ENCODE measurements at places on chromosomes 3 and 15.

DNA sequence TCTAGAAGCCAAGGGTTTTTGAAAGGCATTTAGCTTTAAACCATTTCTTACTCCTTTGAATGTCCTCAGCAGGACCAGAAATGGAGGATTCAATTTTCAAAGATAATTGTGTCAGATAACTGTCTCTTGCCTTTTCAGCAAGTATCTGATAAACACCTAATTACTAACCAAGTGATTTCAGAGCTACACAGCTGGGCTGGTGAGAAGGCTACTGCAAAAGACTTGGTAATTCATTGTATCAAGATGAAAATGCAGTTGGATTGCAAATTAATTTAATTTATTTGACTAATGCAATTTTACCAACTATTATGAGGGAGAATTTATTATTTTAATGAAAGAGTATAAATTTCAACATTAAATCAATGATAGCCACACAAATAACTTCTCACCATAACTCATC is 165.4 kb downstream of the ROBO1 start:
- DNase-seq, result no peak

DNA sequence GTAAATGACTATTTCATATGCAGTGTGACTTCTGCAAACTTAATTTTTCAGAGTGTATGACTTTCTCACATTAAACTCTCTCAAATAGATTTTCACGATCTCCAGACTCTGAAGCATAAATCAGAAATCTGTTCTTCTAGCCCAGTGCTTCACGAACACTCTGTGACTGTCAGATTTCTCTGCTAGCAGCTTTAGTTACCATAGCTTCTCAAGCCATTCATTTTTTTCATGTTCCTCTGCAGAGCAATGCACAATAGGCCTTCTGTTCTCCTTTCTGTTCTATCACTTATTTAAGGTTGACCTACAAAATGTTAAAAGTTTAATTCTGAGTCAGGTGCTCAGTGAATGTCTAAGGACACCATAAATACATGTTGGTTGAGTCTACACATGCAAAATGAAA is 1102.2 kb downstream of the TUSC7 start:
- no peak for DNase-seq

- DNase-seq, result no peak
These were observed 256.3 kb upstream of the EOMES start for GRCh38 chr3:27978440-27978839.

DNA sequence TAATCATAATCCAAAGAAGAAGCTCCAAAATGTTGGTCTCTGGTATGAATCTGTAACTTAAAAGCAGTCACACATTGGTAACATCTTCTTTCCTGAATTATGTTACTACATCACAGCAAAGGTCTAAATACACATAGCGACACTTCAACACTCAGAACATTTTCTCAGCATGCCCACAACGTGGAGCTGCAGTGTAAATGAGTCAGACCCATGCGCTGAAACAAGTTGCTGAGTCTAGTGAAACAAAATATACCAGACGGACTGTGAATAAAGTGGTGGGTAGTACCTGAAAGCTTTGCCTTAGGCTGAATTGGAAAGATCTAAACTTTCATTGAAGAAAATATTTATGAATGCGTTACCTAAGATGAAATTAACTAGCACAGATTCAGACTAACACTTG is 33.2 kb upstream of the GOLGA8B start:
- DNase-seq, result no peak

- DNase-seq, result no peak
These were observed 86.0 kb downstream of the IQCH start for GRCh38 chr15:67340630-67341029.

GRCh38 chr15:25407950-25408349 is 30.9 kb downstream of the UBE3A start:
- DNase-seq, result no peak

DNA sequence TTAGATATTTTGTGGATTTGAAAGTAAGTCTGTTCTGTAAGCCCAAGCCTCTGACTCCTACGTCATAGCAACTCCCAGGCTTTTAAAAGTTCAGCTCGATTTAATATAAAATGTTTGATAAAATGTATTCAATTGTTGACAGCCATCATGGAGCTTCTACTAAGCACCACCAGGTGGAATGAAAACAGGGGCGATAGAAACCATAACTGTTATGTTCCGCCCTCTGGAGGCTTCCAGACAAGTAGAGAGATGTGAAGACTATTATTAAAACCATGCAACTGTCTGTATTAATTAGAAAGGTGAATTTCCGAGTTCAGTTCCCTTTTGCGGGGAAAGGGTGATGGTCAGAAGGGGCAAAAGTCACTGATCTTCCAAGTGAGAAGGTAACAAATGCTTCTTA is 292.2 kb downstream of the NR2F2 start:
- DNase-seq, result no peak

DNA sequence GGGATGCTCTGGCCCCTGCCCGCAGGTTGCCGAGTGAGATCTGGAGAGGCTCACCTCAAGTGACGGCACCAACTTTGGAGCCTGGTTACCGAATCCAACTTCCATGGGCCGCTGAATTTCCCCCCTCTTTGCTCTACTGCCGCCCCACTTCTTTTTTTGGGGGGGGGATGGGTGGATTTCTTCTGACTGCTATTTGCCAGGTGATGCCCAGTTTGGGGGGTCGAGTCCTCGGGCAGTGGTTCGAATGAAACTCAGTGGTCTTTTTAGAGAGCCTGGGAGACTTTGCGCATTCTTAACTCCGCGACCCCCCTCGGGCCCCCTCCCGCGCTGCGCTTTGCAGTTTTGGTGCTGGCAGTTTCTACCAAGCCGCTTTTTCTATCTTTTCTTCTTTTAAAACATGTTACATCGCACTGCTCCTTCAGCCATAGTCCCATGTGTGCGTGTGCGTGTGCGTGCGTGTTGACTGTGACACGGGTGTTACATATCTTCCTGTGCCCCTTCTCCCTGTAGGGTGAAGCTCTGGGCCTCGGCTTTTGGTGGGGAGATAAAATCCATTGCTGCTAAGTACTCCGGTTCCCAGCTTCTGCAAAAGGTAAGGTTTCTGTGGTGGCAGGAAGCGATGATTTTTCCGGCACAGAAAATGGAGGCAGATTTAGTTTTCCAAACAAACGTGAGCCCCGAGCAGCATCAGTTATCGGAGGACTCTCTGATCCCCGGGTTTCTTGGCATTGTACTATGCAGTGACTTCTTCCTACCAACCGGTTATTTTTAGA is 837 bp downstream of the CACNA2D3 start:
- no peak for DNase-seq

DNA sequence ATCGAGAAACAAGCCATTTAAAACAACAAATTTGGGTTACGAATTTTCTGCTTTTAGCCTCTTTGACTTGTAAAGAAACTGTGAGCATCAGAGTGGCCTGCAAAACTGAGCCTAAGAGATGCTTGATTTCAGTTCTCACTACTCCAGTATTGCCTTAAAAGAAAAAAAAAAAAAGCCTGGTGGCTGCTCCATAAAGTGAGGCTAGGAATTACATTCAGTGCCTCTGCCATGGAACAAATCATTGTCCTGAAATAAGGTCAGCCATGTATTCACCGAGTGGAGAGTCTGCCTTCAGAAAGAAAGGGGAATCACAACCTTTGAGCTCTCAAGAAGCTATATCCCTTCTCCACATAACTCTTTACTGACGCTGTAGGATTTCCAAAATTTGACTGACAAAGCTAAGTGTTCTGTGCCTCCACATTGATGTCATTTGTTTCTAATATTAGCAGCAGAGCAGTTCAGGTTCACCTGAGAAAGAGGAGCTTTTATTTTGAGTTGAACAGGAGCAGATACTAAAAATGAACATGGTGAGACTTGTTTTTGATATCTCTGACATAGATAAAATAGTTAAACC is 137.3 kb downstream of the SSR3 start:
- DNase-seq, result no peak

DNA sequence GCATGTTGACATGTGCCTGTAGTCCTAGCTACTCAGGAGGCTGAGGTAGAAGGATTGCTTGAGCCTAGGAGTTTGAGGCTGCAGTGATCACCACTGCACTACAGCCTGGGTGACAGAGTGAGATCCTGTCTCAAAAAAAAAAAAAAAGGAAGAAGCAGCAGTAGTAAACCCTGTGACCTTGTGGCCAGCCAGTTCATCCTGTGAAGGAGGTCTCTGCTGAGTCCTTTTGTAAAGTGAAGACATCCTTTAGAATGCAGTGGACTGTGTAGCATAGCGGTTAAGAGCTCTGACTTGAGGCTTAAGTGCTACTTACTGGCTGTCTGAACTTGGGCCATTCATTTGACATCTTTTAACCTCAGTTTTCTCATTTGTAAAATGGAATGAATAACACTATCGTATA is 8.3 kb downstream of the EXOSC7 start:
- no peak for DNase-seq

- no peak for DNase-seq
These were observed 107.4 kb downstream of the HES1 start for GRCh38 chr3:194243172-194243837.

DNA sequence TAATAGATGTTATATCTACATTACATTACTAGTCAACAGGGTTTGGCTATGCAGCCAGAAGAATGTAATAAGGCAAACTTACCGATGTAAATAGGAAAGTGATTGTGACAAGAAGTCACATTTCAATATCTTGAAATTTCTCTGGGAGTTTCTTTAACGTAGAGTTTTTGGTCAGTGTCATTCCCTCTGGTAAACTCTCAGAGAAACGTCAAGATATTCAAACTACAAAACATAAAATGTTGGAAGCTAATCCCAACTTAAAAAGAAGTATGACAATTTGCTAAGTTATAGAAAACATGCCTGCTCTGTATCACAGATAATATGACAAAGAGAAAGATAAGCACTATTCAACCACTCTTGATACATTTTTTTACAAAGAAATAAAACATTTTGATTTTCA is 111.2 kb upstream of the PRICKLE2 start:
- DNase-seq, result no peak

DNA sequence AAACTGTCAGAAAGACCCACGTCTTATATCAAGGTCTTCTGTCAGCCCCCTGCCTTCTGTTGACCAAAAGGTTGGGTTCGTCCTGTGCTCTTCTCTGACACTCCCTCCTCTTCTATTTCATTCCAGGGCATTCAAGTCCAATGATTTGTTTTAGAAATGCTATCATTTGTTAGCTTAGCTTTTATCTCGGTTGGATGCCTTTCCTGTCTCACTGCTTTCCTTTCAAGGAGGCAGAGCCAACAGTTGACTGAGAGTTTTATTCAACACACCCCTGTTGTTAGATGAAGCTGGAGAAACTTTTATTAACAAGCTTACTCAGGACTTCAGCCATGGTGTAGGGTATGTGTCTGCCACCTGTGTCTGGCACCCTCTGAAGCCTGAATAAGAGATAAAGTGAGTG is 112.0 kb upstream of the SLC7A14 start:
- no peak for DNase-seq

DNA sequence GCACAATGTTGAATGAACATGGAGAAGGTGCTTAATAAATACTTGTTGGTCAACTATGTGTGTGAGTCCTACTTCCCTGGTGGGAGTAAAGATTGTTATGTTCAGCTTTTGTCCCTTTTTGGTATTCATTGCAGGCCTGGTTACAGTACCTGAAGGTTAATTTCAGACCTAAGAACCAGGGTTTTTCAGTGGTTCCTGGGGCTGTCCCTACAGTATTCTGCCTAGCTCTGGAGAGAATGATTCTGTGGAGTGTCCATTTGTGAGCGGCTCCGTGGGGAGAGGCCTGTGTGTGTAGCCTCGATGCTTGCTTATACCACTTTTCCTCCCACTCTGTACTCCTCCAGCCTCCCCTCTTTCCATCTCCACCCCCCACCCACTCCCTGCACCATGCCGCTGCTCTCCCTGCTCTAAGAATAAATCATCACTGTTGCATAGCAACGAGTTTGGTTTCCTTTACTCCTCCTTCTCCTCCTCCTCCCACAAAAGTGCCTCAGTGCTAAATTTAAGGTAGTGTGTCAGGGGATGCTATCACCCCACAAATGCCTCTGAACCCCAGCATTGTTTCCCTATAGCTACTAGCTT is 150.6 kb upstream of the ROPN1 start:
- DNase-seq, result no peak

GRCh38 chr3:88000853-88001252 is 58.0 kb downstream of the CGGBP1 start:
- peak; percentile 23 for DNase-seq

DNA sequence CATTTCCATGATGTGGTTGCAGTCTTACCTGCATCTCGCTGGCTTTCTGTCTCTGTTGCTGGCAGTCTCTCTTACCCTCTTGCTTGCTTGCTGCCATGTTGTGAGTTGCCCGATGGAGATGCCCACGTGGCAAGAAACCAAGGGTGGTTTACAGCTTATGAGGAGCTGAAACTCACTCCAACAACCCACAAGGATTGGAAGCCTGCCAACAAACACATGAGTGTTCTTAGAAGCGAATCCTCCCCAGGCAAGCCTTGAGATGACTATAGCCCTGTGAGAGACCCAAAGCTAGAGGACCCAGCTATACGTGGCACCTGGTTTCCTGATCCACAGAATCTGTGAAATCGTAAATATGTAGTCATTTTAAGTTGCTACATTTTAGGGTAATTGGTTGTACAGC is 490.9 kb upstream of the ADAMTS9 start:
- no peak for DNase-seq

DNA sequence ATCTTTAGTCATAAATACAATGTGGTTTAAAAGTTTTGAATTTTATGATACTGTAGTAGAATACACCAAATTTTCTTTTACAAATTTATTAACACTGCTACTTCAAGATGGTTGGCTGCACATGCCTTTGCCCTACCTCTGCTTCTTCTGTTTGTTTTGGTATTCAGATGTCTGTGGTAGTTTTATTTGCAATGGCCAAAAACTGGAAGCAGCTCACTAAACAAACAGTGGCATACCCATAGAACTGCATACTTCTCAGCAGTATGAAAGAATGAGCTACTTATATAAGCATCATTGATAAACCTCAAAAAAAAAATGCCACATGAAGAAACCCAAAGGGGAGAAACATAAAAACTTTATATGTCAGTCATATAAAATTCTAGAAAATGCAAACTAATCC is 19.5 kb downstream of the ARIH2 start:
- no peak for DNase-seq

- DNase-seq, result no peak
These were observed 50.0 kb downstream of the TRIM42 start for GRCh38 chr3:140727886-140728285.

DNA sequence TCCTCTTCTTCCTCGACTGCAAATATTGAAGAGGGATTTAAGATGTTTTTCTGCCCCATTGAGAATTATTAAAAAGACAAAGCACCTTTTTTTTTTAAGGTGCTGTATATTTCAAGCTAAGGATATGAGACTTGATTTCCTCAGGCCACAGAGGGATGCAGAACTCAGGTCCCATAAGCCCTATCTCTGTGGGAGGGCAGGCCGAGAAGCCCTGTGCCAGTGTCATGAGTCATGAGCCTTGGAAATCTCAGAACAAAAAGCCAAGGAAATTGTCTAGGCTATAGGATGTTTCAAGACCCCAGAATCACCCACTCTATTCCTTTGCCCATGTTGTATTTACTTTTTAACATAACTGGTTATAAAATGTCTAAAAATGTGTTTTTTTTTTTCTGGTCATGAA is 7.3 kb downstream of the ESYT3 start:
- DNase-seq, result no peak

- no peak for DNase-seq
These were observed 651.0 kb upstream of the NAALADL2 start for GRCh38 chr3:174208161-174208560.

GRCh38 chr3:11300970-11301369 is 28.8 kb downstream of the ATG7 start:
- DNase-seq, result peak; percentile 33
